Activated CD8-positive, alpha-beta T cell treated with anti-CD3 and anti-CD28 coated beads, Interleukin-2, amount 10 ng/mL, durations not matched to agents 7 days and 5 days (primary cell): ENCODE measurements at places on chromosomes 3 and 15. TPM values are rescaled to one million over a fixed set of nuclear protein-coding genes. Genes with fewer than 3 reads are reported as not detected.

Gene C15orf61
- total RNA-seq = 5.7 TPM

Gene SPINK8
- total RNA-seq = not detected

Gene SSUH2
- total RNA-seq = not detected

DNA sequence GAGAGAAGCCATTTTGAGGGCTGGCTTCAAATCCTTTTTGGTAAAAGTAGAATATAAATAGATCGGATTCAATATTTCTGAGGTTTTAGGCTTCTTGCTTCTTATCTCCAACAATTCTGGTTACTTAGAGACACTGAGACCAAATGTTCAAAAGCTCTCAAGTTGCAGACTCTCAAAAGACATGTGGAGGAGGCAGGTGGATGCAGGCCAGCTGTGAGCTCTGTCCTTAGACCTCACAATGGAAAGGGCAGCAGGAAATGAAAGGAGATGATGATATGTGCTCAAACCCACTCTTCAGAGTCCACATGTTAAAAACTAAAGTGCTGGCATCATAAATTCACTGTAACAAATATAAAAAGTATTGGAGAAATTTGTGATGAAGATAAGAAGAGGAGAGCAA lies 424.9 kb upstream of the ALCAM start:
- no peaks in the 10 kb centered on the region for H3K4me1 ChIP-seq
- no peaks in the 10 kb centered on the region for H3K36me3 ChIP-seq
- H3K4me3 ChIP-seq = no peak overlapping the region

GRCh38 chr15:91795235-91795634 lies 58.3 kb upstream of the SLCO3A1 start:
- H3K27ac ChIP-seq = no peak overlapping the region
- H3K27me3 ChIP-seq = peaks cover 25% of the 10 kb centered on the region
- no peak for DNase-seq
- H3K4me3 ChIP-seq = no peak overlapping the region
